ENCODE measurements at places on chromosomes 7 and 10.

GRCh38 chr10:86434656-86435055 lies 68.1 kb upstream of the GRID1 start:
- DNase-seq: no peak

- DNase-seq: no peak
Observed at GRCh38 chr7:131038153-131038552, 289.5 kb upstream of the MKLN1 start.

GRCh38 chr7:45979275-45980180 lies 58.5 kb upstream of the IGFBP3 start:
- DNase-seq: no peak

DNA sequence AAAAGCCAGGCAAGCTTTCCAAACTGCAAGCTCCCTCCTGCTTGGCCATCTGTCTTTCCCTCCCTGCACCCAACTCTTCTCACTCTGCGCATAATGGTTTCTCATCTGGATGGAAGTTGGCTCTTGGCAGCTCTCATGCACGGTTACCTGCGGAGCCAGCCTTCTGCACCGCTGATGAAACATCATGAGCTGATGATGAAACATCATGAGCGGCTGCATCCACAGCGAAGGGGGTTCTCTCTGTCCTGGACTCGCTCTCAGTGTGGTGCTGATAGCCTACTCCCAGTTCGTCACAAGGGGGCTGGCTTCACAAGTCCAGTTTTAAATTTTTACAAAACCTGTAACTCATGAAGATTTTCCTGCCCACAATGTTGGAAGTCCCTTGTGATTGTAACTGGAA lies 457.5 kb downstream of the ACTR3B start:
- no peak for DNase-seq

GRCh38 chr7:149773446-149774236 lies at the start of gene ZNF467:
Gene ZNF467, minus strand, starts transcription at chr7:149773588. Its CDS starts 2,556 bp downstream, at chr7:149771032.
- peak; percentile 73 for DNase-seq

DNA sequence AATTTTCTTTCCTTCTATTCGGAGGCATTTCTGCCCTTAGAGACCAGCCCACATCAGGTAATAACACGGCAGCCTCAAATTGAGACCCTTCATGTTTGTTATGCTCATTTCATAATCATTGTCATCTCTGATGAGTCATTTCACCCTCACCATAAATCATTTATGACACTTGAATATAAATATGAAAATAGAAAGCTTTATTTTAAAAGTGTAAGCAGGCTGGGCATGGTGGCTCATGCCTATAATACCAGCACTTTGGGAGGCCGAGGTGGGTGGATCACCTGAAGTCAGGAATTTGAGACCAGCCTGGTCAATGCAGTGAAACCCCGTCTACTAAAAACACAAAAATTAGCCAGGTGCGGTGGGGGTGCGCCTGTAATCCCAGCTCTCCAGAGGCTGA lies 57.4 kb upstream of the EGFR start:
- DNase-seq: no peak

DNA sequence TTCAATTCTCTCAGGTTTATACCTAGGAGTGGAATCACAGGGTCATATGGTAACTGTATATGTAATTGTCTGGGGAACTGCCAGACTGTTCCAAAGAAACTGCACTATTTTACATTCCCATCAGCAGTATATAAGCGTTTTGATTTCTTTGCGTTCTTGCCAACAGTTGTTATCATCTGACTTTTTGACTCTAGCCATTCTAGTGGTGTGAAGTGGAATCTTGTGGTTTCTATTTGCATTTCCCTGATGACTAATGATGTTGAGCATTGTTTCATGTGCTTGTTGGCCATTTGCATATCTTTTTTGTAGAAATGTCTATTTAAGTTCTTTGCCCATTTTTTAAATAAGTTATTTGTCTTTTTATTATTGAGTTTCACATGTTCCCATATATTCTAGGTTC lies 44.3 kb upstream of the ZC3HAV1 start:
- no peak for DNase-seq

- no peak for DNase-seq
Observed at GRCh38 chr7:141562972-141563371, 11.8 kb downstream of the AGK start.

DNA sequence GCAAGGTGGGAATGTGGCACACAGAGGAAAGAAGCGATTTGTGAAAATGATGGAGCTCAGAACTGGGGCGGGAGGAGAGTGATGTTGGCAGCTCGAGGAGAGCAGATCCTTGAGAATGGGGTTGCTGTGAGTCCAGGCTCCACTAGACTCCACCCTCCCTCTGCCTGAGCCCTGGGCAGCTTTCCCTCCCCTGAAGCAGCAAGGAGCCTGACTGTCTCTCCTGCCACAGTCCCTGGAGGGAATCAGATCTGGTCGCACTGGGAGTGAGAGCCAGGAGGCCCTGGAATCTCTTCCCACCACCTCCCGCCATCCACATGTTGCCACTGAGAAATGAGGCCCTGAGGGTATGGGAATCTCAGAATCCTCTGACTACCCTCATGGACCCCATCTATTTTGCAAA lies 362.7 kb downstream of the PLXNA4 start:
- DNase-seq: no peak

GRCh38 chr10:34916314-34916713 lies 101.2 kb upstream of the PARD3 start:
- no peak for DNase-seq

- no peak for DNase-seq
Observed at GRCh38 chr7:98970016-98970615, 91.8 kb downstream of the TRRAP start.

GRCh38 chr10:29297678-29298077 lies 8.8 kb downstream of the LYZL1 start:
- DNase-seq: no peak

DNA sequence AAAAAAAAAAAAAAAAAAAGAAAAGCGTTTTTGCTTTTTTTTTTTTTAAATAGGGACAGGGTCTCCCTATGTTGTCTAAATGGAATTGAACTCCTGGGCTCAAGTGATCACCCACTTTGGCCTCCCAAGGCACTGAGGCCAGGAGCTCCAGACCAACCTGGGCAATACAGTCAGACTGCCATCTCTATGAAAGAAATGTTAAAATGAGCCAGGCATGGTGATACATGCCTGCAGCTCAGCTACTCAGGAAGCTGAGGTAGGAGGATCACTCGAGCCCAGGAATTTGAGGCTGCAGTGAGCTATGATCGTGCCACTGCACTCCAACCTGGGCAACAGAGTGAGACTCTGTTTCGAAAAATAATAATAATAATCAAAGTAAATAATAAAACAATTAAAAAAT lies 16.5 kb upstream of the LMTK2 start:
- no peak for DNase-seq

GRCh38 chr7:149871576-149871975 lies 2.2 kb upstream of the ATP6V0E2 start:
- DNase-seq: no peak

GRCh38 chr10:86871563-86872183 lies 85.7 kb downstream of the MMRN2 start:
- DNase-seq: no peak

GRCh38 chr7:132666071-132666773 lies 90.0 kb upstream of the PLXNA4 start:
- no peak for DNase-seq

DNA sequence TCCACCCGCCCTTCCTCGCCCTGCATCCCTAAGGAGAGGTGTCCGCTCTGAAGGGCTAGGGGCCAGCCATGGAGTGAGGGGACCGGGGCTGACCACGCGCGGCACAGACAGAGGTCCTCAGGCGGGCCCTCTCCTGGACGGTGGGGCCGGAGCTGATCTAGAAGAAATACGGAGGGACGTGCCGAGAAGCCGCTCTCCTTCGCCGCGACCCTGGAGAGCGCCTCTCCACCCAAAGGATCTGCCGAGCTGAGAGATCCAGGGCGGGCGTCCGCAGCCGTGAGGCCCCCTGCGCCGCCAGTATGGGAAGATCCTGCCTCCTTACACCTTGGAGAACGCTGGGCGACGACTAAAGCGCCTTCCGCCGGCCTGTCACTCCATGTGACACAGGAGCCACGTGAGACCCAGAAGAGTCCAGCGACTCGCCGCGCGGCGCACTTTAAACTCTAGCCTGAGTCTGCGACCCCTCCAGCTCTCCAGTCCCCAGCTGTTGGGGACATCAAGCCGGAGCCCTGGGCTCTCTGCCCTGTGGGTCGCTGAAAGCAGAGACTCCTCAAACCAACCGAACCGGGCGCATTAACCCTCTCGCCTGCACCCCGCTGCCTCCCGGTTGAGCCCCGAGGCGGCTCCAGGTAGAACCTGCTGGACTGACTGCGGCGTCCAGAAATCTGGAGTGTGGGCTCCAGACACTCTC lies 1.5 kb upstream of the SFMBT2 start:
- DNase-seq: no peak
